Activated CD4-positive, alpha-beta T cell treated with anti-CD3 and anti-CD28 coated beads, Interleukin-2, amount 10 ng/mL, durations not matched to agents 7 days and 5 days (primary cell): ENCODE measurements at places on chromosomes 7 and 10. TPM values are rescaled to one million over a fixed set of nuclear protein-coding genes. Genes with fewer than 3 reads are reported as not detected.

Gene CHPF2
- 40.7 TPM for total RNA-seq

Gene TAS2R41
- total RNA-seq, result 0.29 TPM

DNA sequence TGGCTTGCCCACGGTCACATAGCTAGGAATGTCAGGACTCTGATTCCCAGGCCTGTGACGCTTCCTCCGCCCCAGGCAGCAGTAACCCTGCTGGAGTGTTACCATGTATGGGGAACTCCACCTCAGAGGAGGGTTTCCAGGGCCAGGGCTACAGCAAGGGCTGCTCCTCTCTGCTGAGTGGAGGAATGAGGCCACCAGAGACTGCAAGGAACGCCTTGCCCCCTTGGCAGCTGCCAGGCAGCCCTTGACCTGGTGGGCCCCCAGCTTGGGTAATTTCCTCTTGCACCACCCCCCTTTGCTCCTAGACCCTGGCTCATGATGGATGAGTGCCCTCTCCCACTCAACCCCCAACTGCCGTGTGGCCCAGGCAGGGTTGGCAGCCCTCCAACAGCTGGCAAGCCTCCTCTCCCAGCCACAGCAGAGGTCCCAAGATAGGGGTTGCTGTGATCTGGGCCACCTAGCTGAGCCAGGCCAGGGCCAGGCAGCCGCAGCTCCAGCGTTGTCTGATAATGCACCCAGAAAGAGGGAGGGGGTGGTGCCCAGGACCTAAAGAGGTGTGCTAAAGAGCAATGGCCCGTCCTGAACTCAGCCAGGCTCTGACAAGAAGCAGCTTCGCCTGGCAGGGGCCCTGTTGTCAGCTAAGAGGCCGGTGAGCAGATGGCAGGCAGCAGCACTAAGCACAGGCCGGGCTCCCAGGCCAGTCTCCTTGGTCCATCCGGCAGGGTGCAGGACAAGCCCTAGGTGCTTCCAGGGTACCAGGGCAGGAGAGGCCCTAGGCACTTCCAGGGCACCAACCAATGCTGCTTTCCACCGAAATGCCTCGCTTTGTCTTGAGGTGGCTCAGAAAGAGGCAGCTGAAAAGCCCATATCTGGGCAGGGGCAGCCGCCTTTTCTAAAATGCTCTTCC lies 35.4 kb downstream of the DRGX start:
- no peak for DNase-seq

Gene ZP3
- 1.0 TPM for total RNA-seq
